NCI-H2081 treated with DMSO at 0.1 percent for 48 hours (cell line): ENCODE measurements at places on chromosomes 7 and 10.

- no peak for DNase-seq
Observed at GRCh38 chr10:113609704-113610108, 54.1 kb downstream of the NRAP start.

DNA sequence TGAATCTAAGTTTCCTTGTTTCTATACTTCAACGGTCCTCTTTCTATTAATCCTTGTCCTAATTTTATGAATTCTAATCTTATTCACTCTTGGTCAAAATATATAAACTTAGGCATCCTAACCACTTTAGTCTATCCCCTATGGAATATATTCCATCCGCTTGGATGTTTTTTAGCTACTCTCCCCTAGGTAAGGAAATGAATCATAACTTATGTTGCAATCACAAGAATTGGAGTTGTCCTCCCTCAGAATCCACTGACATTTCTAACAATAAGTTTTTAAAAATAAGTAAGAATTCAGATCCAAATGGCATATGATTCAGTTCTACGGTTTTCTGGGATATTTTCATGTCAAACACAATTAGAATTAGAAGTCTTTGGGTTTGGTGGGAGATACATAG is 1081.6 kb downstream of the SORCS1 start:
- no peak for DNase-seq

GRCh38 chr10:120115959-120116358 is 223.4 kb downstream of the SEC23IP start:
- DNase-seq, result no peak

- no peak for DNase-seq
Observed at GRCh38 chr7:82384051-82384464, 59.5 kb downstream of the CACNA2D1 start.

- no peak for DNase-seq
Observed at GRCh38 chr10:59387951-59388670, 25.8 kb upstream of the FAM13C start.

DNA sequence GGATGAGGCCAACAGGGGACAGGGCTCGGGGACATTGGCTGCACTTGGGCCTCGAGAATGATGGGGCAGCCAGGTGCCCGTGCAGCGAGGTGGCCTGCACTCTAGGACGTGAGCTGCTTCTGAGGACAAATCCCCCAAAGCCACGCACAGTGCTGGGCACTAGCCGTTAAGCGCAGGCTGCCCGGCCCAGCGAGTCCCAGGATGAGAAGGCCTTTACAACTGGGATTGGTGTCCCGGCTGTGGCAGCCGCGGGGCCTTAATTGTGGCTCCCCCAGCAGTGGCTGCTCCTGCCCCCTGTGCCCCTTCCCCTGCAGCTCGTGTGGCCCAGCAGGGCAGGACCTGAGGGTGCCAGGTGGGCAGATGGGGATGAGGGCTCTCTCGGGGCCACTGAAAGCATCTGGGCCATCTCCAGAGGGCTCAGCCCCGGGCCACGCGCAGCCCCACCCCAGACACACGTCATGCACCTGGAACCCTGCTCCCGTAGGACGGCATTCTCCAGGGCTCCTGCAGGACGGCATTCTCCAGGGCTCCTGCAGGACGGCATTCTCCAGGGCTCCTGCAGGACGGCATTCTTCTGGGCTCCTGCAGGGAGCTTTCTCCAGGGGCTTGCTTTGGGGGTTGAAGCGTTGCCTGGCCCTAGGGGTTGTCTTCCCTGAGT is 6.6 kb downstream of the PWWP2B start:
- DNase-seq, result no peak

DNA sequence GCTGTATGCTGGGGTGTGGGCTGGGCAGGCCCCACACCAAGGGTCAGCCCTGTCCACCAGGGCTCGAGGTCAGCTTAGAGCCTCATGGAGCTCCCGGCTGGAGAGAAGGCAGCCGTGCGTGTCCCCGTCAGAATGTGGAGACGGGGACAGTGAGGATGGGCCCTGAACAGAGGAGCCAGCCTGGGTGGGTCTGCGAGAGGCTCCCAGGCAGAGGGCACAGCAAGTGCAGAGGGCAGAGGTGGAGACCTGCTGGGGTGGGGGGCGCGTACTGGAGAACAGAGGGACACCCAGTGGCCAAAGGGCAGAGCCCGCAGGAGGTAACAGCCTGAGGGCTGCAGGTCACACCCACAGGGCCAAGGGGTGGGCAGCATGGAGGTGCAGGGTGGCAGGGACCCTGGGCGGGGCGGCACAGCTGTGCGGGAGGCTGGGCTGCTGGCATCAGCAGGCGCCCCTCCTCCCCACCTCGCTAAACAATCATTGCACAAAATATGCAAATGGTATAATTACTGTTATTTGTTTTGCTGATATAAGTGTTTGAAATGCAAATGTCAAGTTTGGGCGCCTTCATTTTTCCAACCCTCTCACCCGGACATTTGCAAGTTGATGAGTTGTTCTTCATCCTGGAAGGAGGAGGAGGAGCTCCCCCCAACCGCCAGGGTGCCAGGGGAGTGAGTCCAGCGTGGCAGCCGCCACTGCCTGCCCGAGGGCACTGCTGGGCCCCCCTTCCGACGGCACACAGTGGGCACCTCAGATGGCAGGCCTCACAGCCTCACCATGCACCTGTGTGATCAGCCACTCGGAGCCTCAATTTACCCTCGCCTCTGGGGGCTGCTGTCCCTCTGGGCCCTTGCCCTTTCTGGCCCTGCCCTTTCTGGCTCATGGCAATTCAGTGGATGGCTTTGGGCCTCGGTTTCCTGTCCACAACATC is 35.0 kb downstream of the ELFN1 start:
- DNase-seq, result no peak

DNA sequence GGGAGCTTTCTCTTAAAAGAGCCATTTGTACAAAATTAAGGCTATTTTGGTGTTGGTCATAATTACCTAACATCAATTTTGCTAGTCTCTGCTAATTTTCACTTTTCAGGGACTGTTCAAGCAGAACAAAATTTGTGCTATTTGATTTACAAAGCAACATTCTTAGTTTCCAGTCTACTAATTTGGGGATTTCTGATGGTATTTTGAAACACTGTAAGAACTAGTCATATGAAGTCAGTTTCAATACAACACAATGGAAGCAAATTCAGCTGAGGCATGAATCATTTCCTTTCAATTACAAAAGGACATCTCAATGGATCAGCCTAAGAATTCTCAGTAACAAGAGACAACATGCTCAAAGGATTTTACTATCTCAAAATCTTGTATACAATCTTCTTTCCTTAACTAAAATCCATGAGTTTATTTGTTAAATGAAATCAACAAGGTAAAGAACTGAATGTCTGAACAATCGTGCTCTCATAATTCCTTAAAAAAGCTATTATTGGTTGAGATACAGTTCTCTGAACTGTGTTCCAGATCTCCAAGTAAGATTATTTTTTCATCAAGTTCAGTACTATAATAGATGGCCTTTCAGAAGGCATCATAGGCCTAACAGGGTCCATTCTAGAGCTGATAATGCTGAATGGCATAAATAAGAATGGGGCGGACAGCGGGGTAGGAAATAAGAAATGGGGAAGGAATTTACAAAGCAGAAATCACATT is 144.6 kb downstream of the NRCAM start:
- DNase-seq, result no peak

GRCh38 chr10:14358886-14359573 is 28.3 kb upstream of the FRMD4A start:
- DNase-seq, result no peak

DNA sequence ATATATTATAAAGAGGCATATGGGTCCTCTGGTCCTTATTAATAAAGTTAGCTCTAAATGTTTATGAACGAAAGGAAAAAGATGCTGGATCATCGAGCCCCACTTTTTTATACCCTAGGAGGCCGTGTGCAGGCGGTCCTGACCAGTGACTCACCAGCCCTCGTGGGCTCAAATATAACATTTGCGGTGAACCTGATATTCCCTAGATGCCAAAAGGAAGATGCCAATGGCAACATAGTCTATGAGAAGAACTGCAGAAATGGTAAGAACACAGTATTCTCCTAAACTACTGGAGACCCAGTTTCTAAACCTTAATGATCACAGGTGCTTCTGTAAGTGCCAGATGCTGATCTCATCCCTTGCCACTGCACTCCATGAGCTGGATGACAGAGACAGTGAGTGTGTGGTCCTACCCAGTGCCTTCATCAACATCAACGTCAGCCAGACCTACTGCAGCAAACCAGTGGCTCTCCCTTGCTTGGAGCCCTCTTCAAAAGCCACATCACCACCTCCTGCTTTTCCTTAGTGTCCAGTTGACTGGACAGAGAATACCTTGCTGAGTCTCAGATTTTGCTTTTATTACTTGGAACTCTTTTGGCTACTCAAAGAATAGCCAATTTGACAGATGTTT is 7.6 kb downstream of the GPNMB start:
- DNase-seq, result no peak

- no peak for DNase-seq
Observed at GRCh38 chr10:3048119-3049019, 19.0 kb upstream of the PFKP start.

- DNase-seq, result no peak
Observed at GRCh38 chr10:7085913-7086589, 324.8 kb downstream of the SFMBT2 start.

DNA sequence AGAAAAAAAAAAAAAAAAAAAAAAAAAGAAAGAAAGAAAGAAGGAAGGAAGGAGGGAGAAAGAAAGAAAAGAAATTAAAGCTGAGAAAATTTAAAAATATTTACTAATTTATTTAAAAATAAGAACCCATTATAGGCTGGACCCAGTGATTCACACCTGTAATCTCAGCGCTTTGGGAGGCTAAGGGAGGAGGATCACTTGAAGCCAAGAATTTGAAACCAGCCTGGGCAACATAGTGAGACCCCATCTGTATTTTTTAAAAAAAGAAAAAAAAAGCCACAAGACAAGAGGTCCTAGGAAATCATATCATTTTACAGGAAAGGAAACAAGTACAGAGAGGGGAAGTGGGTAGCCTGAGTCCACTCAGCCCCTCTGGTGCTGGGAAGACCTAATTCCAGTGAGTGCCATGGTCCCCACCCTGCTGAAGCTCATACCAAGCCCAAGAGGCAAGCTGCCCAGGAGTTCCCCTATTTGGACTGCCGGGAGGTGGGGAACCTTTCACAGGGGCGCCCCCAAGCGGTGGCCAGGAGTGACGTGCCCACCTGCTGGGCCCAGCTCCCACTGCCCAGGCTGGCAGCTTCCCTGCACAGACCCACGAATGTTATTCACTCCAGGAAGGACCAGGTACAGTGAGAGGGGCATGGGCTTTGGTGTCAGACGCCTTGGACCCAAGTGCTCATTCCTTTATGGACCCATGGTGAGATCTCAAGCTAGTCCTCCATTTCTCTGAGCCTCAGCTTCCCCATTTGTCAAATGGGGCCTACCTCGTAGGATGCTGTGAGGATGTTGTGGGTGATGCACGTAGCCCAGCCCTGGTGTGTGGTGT is 133.6 kb downstream of the ZMIZ1 start:
- no peak for DNase-seq

GRCh38 chr10:64458306-64458705 is 937.1 kb downstream of the REEP3 start:
- DNase-seq, result no peak

DNA sequence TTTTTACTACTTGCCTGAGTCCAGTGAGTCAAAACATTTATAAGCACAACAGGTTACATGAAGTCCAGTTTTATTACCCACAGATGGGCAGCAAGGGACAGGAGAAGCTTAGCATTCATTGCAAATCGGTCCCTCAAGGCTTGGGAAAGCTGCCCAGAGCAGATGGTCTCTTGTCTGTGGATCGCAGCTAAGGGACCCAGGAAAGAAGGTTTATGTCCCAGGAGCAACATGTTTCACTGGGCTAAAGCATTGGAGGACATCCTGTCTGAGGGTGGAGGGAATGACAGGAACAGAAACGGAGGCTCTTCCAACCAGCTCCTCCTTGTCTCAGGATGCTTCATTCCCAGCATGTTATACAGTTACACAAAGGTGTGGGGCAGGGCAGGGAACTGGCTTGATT is 39.3 kb downstream of the TRIM24 start:
- no peak for DNase-seq

DNA sequence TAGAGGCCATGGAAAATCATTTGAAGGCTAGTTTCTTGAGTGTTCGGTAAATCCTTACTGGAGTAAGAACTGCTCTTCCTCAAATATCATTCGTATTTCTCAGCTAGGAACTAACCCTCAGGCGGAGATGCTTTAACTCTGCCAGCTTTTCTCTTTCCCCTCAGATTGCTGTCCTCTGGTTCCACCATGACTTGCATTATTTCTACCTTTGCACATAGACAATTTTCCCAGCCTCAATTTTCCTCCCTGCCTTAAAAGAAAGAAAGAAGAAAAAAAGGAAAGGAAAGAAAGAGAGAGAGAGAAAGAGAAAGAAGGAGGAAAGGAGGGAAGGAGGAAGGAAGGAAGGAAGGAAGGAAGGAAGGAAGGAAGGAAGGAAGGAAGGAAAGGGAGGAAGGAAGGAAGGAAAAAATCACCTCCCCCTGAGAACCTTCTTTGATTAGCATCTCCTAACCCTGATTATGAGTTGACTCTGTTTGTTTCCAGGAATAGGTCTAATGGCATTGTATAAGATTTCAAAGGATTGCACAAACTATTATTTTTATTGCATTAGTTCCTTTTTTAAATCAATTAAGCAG is 123.3 kb upstream of the FAM204A start:
- no peak for DNase-seq

GRCh38 chr10:86087716-86088115 is 278.9 kb downstream of the GRID1 start:
- DNase-seq, result no peak

DNA sequence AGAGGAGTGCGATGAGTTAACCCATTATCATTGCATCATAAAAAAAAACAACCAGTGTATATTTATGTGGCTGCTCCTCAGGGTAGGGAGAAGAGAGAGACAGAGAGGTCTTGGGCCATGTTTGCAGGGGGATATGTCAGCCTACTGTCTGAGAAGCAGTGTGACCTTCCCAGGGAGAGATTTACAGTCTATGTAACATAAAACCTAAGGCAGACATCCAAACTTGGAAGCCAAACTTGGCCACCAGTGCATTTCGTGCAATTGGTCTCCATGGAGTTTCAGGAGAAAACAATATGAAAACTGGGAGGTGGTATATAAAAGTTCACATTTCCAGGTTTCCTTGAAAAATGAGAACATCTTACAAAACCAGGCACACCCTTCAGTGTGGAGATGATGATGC is 85.9 kb upstream of the CXCL12 start:
- DNase-seq, result no peak

DNA sequence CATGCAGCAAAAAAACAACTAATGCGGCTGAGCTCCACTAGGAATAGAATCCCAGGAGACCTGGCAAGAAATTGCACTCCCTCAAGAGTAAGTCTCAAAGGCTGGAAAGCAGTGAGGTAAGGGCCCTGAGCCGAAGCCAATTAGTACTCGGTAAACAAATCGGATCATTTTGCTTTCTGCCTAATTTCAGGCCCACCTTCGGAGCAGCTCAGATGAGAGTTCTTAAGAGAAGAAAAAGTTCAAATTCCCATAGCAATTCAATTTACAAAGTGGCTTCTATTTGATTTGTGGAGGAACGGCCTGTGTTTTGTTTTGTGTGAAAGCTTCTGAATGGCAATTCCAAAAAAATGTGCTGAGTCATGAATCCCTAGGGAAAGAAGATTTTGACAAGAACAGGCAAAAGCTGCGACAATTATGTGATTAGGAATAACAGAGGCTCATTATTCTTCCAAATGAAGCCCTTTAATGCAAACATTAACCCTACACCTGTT is 60.9 kb downstream of the SLC16A9 start:
- no peak for DNase-seq

- no peak for DNase-seq
Observed at GRCh38 chr10:124943301-124944092, 1.6 kb downstream of the ZRANB1 start.

- no peak for DNase-seq
Observed at GRCh38 chr10:110207011-110207804, at the start of gene MXI1. Gene MXI1, plus strand, starts transcription at chr10:110207605. Its CDS starts 204 bp downstream, at chr10:110207809.
